ENCODE measurements at places on chromosomes 12 and 14.

- no peak for DNase-seq
These were observed 26.9 kb downstream of the DDX47 start for GRCh38 chr12:12839873-12840579.

DNA sequence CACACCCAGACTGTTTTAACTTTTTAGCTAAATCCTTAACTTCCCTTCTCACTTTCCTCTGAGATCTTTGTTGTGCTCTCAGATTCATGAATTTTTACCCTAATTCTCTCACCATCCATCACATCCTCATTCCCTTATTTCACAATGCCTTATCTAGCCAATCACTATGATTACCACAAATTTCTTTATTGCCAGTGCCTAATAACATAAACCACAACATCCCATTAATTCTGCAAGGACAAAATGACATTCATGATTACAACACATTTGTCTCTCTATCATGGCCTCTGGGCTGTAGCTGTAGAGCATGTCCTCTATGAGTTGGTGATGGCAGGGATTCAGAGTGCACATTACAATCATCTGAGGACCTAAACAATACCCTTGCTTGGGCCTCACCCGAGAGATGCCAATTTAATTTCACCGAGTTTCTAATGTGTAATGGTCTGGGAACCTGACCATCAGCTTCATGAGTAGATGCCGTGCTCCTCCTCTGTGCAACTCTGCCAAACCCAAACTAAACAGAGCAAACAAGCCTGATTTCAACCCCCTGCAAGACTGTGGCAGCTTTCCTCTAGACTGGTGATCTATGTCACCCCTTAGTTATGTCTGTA is 99.3 kb downstream of the SPTSSA start:
- no peak for DNase-seq

- DNase-seq: no peak
These were observed 106.5 kb downstream of the ADGRD1 start for GRCh38 chr12:131060011-131060703.

GRCh38 chr14:77243853-77244252 is 27.2 kb downstream of the NGB start:
- DNase-seq: no peak

- no peak for DNase-seq
These were observed 139.3 kb upstream of the LMNTD1 start for GRCh38 chr12:25692115-25693035.

DNA sequence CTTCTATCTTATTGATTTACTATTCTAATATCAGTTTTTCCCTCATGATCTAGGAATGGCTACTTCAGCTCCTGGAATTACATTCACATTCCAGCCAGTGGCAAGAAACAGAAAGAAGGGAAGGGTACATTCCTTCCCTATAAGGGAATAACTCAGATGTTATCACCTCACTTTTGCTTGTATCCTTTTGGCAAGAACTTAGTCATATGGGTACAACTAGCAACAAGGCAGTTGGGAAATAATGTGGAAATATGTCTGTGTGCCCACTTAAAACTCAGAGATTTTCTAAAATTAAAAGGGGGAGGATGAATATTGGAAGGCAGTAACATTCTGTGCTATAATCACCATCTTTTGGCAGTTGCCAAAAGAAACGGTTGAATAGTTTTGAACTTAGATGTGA is 85.6 kb downstream of the MSRB3 start:
- no peak for DNase-seq

Measured in CD4-positive, alpha-beta T cell treated with Interleukin-17A for 4 hours (primary cell).